ENCODE measurements at places on chromosomes 16 and 17. TPM values are rescaled to one million over a fixed set of nuclear protein-coding genes. Genes with fewer than 3 reads are reported as not detected.

- no peak for DNase-seq
Observed at GRCh38 chr17:39169518-39169917, 3.6 kb upstream of the ARL5C start.

DNA sequence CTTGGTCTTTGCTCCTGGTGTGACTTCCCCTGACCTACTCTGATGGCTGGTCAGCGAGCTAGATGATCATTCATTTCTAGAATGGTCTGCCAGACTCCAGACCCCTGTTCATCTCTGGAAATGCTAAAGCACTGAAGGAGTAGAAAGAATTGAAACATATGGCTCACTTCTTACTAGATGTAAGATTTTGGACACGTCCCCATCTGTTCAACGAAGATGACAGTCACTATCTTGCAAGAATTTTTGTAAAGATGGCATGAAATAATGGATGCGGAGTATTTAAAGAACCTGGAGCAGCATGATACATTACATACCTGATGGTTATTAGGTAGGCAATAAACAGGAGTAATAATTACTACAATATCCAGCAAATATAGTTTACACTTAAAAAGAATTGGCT, 252.7 kb upstream of the SDK2 start:
- DNase-seq, result no peak

- DNase-seq, result no peak
Observed at GRCh38 chr16:56048425-56049105, 142.7 kb upstream of the GNAO1 start.

GRCh38 chr16:88118376-88118775, 167.1 kb downstream of the BANP start:
- no peak for DNase-seq

- no peak for DNase-seq
Observed at GRCh38 chr17:73910821-73911515, 266.7 kb upstream of the SDK2 start.

DNA sequence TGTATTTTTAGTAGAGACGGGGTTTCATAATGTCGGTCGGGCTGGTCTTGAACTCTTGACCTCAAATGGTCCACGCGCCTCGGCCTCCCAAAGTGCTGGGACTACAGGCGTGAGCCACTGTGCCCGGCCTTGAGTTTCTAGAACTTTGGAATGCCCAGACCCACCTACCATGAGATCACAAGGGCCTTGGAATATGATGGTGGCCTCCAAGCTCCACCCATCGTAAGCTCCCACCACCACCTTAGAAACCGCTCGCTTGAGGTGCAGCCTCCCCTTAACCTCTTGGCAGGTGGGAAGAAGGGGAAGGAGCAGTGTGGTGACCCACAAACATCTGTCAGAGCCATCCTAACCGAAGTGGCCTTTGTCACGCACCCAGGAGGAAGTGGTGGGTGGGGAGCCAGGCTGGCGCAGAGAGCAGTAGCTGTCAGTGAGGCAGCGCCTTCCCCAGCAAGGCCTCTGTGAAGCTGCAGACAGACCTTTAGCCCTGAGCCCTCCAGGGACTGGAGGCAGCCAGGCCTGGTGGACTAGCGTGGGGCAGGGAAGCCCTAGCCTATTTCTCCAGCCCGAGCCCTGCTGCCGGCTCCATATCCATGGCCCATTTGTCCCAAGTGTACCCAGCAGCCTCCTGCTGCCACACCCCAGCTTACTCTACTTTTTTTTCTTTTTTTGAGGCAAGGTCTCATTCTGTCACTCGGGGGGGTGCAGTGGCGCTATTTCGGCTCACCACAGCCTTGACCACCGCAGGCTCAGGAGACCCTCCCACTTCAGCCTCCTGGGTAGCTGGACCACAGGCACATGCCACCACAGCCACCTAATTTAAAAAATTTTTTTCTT, 13.1 kb upstream of the SEPHS2 start:
- DNase-seq, result no peak

GRCh38 chr17:72702998-72703397, 389.5 kb downstream of the SLC39A11 start:
- peak; percentile 79 for DNase-seq

DNA sequence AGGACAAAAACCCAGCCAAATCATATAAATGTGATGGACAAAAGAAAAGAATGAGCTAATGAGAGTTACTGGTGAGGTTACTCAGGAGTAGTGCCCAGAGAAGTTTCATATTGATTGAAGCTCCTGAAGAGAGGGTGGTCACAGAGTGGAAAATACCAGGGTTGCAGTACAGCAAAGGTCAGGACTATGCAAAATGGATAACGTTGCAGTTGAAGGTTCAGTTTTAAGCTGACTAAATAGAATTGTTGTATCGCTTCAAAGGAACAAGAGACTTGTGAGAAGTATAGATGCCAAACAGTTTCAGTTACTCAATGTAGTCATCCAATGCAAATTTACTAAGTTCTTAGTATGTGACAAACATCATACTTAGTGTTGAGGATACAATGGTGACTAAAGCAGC, 47.1 kb downstream of the ABCA8 start:
- no peak for DNase-seq

GRCh38 chr17:63931981-63932561, at the start of gene CD79B:
CD79B (minus strand) TSS chr17:63932331; CDS start chr17:63932261, 70 bp downstream.
- DNase-seq, result no peak

GRCh38 chr16:12558641-12559040, 245.0 kb downstream of the CPPED1 start:
- no peak for DNase-seq

DNA sequence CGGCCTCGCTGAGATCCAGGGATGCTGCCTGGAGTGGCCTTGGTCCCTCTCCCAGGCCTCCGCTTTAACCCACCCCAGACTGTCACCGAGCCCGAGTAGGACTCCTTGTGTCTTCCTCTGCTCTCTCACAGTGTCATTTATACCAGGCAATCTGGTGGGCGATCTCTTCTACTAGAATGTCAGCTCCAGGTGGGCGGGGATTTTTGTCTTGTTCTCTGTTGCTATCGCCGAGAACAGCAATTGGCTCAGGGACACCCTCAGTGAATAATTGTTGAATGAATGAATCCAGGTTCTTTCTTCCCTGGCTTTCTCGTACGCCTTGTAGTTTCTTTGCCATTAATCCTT, 591 bp downstream of the DHX38 start:
- DNase-seq, result no peak

DNA sequence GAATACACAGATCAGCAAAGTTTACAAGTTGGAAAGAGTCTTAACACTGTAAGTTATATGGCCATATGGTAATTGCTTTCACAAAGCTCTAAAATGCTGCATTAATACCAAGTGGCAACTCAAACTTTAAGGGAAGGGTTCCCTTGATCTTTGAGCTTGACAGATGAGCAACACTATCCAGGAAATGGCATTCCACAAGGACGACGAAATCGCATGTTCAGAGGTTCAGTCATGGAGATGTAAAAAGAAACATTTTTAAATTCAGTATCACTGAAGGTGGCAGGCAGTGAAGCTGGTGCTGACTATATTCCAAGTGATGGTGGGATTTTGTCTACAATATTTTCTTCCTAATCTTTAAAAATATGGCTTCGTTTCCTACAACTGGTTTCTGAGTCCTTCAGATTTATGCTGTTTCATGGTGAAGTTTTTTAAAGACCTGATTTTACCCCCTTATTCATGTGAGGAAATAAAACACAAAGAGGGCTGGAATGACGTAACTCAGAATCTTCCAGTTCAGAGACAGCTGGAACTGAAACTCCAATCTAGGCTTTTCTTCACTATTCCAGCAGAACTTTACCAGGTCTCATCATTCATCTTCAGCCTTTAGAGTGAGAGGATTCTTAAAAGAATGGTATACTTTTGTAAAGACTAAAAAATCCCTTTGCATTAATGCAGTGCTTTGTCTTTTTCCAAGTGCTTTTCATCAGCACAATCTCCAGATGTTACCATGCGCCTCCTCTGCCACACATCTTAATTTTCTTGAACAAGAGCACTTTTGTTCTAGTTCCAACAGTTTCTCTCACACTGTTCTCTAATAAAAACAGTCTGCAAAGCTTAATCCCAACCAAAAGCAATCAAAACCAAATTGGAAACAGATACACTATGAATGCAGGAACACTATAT, 20.2 kb downstream of the CHCT1 start:
- DNase-seq, result peak; percentile 29

DNA sequence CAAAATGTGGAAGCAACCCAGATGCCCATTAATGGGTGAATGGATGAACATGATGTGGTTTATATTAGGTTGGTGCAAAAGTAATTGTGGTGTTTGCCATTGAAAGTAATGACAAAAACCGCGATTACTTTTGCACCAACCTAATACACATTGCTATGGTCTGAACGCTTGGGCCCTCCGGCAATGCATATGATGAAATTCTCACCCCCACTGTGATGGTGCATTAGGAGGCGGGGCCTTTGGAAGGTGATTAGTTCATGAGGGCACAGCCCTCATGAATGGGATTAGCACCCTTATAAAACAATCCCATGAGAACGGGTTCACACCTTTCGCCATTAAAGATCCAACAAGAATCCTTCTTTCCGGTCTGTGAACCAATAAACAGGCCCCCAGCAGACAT, 25.3 kb upstream of the PRM1 start:
- DNase-seq, result no peak

- DNase-seq, result no peak
Observed at GRCh38 chr16:928526-928925, 42.3 kb downstream of the LMF1 start.

GRCh38 chr17:56909742-56910508, 3.9 kb downstream of the TRIM25 start:
- DNase-seq, result no peak

GRCh38 chr17:41049110-41049509, 2.0 kb upstream of the KRTAP2-1 start:
- DNase-seq, result peak; percentile 86

- DNase-seq, result no peak
Observed at GRCh38 chr17:81701288-81702071, 1.7 kb upstream of the MRPL12 start.

DNA sequence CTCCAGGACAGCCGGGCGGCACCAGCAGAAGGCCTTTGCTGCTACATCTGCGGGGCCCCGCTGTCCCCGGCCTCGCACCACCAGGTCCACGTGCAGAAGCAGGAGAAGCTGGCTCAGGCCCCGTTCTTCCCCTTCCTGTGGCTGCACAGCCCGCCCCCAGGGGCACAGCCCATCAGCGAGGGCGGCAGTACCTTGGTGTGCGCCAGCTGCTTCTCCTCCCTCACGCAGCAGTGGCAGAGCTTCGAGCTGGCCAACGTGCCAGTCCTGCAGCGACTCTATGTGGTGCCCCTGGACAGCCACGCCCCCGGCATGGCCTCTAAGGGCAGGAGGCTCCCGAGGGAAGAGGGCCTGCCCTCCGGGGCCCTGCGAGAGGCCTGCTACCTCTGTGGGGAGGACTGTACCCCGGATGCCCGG, 58.3 kb upstream of the CIBAR2 start:
- DNase-seq, result no peak

DNA sequence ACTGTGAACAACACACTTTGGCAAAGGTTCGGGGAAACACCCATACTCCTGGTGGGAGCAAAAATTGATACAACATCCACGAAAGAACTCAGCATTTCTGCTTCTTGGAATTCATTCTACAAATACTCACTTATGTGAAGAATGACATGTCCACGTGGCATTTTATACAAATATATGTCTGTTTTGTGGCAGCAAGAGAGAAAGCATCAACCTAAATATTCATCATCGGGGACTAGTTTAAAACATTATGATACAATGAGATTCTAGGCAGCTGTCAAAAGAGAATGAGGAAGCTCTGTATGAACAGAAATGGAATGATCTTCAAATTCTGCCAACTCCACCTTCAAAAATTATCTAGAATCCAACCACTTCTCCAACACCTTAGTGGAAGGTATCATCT, 25.7 kb upstream of the ALOX15 start:
- DNase-seq, result no peak

- no peak for DNase-seq
Observed at GRCh38 chr16:86594721-86595120, 16.4 kb downstream of the FOXL1 start.

- DNase-seq, result no peak
Observed at GRCh38 chr17:77432742-77433141, 292.0 kb downstream of the SEC14L1 start.

GRCh38 chr17:50668025-50668837, 33.5 kb downstream of the ABCC3 start:
- DNase-seq, result peak; percentile 75

- DNase-seq, result no peak
Observed at GRCh38 chr16:51759329-51759728, 608.3 kb upstream of the SALL1 start.

GRCh38 chr16:89200850-89201411, 594 bp upstream of the SLC22A31 start:
- DNase-seq, result no peak

- no peak for DNase-seq
Observed at GRCh38 chr16:88888461-88889387, 22.3 kb upstream of the PABPN1L start.

- DNase-seq, result no peak
Observed at GRCh38 chr16:49484451-49484849, 110.8 kb downstream of the C16orf78 start.

GRCh38 chr17:81164371-81165245, 699 bp upstream of the PVALEF start:
- DNase-seq, result no peak

GRCh38 chr16:3476409-3476808, 18.9 kb downstream of the C16orf90 start:
- DNase-seq, result no peak

- DNase-seq, result no peak
Observed at GRCh38 chr16:68231384-68232136, 4.4 kb downstream of the ESRP2 start.

The ATP1B2 gene
- total RNA-seq, result not detected

The C17orf50 gene
- not detected for total RNA-seq

The FOXL1 gene
- total RNA-seq, result 7.6 TPM

The TMEM238L gene
- total RNA-seq, result not detected

The TELO2 gene
- 28.8 TPM for total RNA-seq

The CD300LD gene
- total RNA-seq, result not detected

The BLTP2 gene
- total RNA-seq, result 119 TPM

The COL1A1 gene
- total RNA-seq, result 6.2 TPM

The CLEC3A gene
- total RNA-seq, result not detected

The SPEM2 gene
- not detected for total RNA-seq

The UNC119 gene
- 65.5 TPM for total RNA-seq

The ZNF207 gene
- total RNA-seq, result 221 TPM

The CCL8 gene
- not detected for total RNA-seq

The PNMT gene
- total RNA-seq, result not detected

The ODAD4 gene
- total RNA-seq, result 1.8 TPM

The KRTAP1-1 gene
- not detected for total RNA-seq
